Activated CD4-positive, alpha-beta T cell treated with anti-CD3 and anti-CD28 coated beads for 48 hours (primary cell): ENCODE measurements at places on chromosomes 11 and 22.

DNA sequence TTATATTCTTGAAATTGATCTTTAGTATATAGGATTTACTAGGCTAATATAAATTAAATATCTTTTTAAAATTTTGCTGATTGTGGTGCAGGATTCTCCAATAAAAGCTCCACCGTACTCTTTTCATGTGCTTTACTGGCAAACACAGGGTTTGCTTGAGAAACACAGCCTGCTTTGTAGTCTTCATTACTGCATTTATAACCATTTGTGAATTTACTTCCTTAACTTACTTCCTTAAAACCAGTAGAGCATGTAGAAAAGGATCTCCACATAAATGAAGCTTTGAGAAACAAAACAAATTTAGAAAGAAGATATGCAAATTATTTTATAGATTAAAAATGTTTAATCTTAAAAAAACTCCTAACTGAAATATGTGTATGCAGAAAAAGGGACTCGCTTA lies 28.8 kb downstream of the SWAP70 start:
- no peak for DNase-seq

- peak; percentile 69 for DNase-seq
Observed at GRCh38 chr11:61082931-61083531, 19.3 kb upstream of the CD5 start.

- DNase-seq: no peak
Observed at GRCh38 chr11:105183426-105183825, 43.9 kb upstream of the CARD18 start.

DNA sequence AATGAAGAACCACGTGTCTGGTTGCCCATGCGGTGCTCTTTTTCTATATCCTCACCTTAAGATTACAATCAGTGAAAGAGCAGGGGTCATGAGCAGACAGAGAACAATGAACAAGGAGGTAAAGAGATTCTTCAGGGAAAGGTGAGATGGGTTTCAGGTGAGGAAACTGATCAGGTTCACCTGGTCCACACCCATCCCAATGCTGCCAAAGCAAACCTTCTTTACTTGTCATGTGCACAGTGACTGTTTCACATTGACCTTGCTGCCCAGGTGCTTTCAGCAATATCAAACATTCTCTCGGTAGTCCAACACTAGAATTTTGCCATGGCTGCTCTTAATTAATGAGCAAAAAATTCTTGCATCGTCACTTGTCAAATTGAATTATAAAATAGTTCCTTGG lies 24.5 kb upstream of the OR9Q2 start:
- no peak for DNase-seq

DNA sequence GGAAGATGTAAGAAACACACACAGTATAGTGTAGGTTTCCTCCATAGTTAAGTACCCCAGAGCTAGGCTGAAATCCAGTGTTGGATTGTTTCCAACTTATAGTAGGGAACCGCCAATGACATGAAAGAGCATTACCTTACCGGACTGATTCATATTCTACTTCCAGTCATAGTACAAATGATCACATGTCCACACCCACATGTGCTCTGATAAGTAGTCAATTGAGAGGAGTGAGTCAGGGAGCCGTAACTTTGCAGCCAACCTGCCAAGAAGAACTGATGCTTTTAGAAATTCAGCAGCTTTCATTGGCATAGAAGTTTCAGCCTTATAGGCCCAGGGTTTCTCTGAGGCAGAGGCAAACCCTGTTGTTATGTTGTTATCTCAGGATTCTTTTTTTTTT lies 240.6 kb downstream of the ETS1 start:
- DNase-seq: peak; percentile 66

DNA sequence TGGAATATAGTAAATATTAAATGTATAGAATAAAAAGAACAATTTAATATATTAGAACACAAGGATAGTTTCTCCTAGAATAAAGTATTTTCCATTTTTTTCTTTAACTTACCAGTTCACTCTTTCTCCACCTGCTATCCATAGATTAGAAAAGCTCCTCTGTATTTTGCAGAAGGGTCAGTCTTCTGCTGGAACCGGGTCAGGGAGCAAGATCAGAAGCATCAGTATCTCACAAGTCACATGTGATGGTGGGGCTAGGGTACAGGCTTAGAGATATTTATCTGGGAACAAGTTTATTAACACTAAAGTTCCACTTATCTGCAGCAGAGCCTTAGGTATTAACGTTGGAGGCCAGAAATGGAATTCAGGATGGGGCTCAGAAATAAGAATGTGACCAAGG lies 17.3 kb upstream of the OR52A1 start:
- no peak for DNase-seq

DNA sequence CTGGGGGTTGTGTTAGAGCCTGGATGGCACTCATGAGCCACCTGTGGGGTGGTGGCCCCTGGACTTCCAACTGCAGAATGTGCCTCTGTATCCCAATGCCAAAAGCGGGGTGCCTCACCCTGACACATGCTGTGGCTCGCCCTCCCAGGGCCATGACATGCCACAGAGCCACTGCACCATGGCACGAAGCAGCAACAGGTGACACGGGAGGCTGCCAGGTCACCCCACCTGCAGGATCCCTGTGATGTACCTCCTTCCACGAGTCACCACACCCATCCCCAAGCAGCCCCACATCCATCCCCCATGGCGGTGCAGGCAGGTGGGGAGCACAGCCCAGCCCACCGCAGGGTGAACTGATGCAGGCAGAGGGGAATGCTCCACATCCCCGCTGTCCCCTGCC lies 14.8 kb downstream of the NECTIN1 start:
- no peak for DNase-seq
